ENCODE measurements at places on chromosomes 1 and 21. TPM values are rescaled to one million over a fixed set of nuclear protein-coding genes. Genes with fewer than 3 reads are reported as not detected.

The TEDDM1 gene
- not detected for total RNA-seq

The TMPRSS15 gene
- not detected for total RNA-seq

The PLA2G2C gene
- not detected for total RNA-seq

DNA sequence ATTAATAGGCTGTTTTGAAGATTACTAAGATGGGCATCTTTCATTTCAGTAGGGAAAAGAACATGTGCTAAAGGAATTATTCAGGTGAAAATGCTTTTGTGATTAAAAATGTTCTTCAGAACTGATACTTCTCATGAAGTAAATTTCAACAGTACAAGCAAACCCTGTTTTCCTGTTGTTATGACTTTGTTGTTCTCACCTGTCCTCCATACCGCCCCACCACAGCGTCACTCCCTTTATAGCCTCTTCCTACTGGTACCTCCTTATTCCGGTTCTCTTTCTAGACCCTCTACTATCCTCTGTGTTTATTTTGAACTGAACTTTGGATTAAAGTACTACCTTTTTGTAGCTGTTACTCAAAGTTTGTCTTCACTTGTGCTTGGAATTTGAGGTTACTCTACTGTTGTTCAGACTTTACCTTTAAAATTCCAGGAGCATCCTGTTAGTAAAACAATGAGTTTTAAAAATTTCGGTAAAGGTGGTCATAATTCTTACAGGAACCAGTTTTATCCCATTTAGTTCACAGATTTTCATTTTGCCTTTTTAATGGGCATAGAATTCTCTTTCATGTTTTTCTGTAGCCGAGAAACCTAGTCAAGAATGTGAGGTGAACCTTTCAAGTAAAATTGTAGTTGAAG lies 10.9 kb downstream of the CNST start:
- H3K36me3 ChIP-seq: no peaks in the 10 kb centered on the region
- H3K27ac ChIP-seq: no peak overlapping the region
- no peaks in the 10 kb centered on the region for H3K27me3 ChIP-seq
- H3K4me3 ChIP-seq: no peak overlapping the region

- DNase-seq: no peak
- no peaks in the 10 kb centered on the region for H3K27me3 ChIP-seq
- no peak overlapping the region for H3K27ac ChIP-seq
- H3K4me3 ChIP-seq: no peak overlapping the region
These were observed 50.6 kb downstream of the L1TD1 start for GRCh38 chr1:62245201-62245600.

GRCh38 chr1:15948091-15948591 lies 27.8 kb downstream of the ZBTB17 start:
- peaks cover 15% of the 10 kb centered on the region for H3K36me3 ChIP-seq
- H3K4me3 ChIP-seq: no peak overlapping the region
- DNase-seq: no peak
- peaks cover 25% of the 10 kb centered on the region for H3K4me1 ChIP-seq
- no peaks in the 10 kb centered on the region for H3K27me3 ChIP-seq
- no peak overlapping the region for H3K27ac ChIP-seq

All from H1 (cell line).